ENCODE measurements at places on chromosomes 3 and 15.

GRCh38 chr15:39127151-39127790 lies 453.6 kb upstream of the THBS1 start:
- no peak for DNase-seq

DNA sequence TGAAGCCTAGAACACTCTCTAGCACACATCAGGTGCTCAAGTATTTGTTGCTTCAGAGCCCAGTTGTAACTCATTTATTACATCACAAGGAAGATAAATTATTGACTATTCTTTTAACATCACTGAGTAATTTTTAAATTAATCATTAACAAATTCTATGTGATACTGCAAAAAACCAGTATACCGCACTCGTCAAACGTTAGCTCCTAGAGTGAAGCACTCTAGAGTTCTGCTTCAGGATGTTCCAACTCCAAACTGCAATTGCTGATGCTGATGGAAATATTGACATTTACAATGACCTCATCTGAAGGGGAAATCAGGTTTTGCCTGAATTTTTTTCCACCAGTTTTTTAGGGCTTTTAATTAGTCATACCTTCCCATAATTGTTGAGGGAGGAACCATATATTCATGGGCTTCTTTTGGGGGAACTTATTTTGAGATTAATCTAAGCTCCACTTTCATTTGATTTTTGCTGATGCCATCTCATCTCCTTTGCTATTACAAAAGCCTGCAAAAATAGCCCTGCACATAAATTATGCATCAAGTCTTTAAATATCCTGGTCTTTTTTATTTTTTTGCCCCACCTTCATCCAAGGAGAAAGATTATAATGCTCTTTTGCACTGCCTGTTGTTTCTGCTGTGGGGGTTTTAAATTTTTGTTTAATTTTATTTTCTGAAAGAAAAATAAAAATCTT lies 123.0 kb upstream of the STAC start:
- DNase-seq = no peak

- no peak for DNase-seq
Measured at GRCh38 chr3:72297481-72297880, 512.5 kb upstream of the PROK2 start.

DNA sequence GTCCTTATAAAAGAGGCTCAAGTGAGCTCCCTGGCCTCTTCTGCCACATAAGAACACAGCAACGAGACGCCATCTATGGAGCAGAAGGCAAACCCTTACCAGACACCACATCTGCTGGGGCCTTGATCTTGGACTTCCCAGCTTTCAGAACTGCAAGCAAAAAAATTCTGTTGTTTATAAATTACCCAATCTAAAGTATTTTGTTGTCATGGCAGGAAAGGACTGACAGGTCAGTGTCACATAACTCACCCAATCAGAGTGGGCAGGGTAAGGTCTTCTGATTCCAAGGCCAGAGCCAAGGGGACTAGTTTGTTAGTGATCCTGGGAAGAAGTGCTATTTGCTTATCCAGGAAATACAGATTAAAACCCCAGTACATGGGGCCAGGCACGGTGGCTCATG lies 98.9 kb downstream of the HMG20A start:
- no peak for DNase-seq

DNA sequence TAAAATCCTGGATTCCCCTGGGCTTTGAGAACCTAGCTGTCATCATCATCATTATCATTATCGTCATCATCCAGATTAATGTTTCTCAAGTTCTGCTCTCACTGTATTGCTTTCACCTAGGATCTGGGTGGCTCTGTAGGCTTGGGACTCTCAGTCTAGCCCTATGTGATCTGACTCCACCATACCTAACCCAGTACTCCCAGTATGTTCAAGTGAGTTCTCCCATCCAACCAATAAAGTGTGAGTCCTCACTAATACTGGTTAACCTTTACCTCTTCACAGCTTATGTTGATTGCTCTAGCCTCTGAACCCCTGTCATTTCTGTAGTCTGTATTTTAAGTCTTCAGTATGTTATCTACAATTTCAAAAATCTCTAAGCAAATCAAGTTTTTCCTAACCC lies 102.3 kb downstream of the NECTIN3 start:
- no peak for DNase-seq

- peak; percentile 74 for DNase-seq
Measured at GRCh38 chr3:52444860-52445793, at the start of gene SEMA3G. Gene SEMA3G (minus strand): TSS chr3:52445103. CDS start chr3:52445027, 76 bp downstream.

GRCh38 chr3:121819236-121819635 lies 15.6 kb downstream of the IQCB1 start:
- no peak for DNase-seq

Data from T-helper 1 cell (primary cell).